ENCODE measurements at places on chromosomes 16 and 17.

DNA sequence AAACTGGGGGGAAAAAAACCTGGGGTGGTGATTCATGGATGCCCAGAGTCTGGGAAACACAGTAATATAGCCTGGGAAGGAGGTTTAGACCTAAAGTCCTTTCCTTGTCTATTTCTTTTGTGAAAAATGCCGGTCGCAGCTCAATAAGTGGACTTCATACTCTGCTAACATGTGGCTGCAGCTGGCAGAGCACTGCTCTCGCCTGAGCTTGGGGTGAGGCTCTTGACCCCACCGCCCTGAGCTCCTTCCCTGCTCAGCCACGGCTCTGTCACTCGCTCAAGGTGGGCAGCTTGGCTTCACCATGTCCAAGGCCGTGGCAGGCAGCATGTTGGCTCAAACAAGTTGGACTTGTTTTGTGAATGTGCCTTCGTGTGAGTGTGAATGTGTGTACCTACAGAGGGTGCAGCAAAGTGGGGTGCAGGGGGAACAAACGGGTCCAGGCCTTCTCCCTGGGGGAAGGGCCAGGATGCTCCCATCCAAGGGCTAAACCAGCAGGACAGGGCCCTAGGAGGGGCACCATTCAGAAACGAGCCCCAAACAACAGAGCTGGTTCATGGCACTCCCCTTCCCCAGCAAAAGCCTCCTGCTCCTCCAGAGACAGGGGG, 4.9 kb downstream of the FA2H start:
- no peak for DNase-seq

GRCh38 chr16:9047689-9048301, 43.6 kb upstream of the HAPSTR1 start:
- no peak for DNase-seq

DNA sequence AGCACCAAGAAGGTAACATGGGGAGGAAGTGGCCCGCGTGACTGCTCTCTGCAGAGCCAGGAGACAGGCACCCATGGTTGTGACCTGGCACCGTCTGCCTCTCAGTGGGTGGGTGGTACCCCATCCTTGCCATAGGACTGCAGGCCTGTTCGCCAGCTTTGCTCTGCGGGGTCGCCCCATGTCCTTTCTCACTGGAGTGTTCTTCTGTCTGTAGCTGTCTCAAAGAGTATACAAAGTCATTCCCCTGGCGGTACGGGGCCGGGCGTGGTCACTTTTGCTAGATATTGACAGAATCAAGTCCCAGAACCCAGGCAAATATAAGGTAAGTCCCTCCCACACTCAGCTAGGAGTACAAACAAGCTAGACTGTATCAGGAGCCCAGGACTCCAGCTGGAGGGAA, 6.0 kb downstream of the TBC1D26 start:
- DNase-seq: no peak

- no peak for DNase-seq
Measured at GRCh38 chr16:56825826-56826225, 39.2 kb upstream of the SLC12A3 start.

DNA sequence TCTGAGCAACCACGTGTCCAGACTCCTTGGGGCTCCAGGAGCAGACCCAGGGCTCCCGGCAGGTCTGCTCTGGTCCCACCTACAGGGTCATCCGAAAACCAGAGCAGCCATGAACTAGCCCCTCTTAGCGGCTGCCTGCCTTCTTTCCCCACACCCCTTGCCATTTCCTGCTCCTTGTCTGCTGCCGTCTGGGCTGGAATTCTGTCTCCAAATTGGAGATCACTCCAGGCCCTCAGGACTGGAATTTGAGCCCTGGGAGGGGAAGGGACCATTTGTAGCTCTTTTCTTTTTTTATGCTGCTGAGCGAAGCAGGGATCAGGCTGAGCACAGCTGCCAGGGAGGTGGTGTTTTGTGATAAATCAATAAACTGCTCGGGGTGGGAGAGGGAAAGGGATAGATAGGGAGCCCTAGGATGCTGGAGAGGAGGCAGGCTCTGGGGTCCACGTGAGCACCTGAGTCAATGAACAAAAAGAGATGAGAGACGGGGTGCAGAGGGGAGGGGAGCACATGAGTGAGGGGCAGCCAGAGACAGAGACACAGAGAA, 257.5 kb downstream of the ENGASE start:
- no peak for DNase-seq

GRCh38 chr17:30545024-30545423, 67.8 kb downstream of the GOSR1 start:
- no peak for DNase-seq
